ENCODE measurements at places on chromosomes 13 and 19. TPM values are rescaled to one million over a fixed set of nuclear protein-coding genes. Genes with fewer than 3 reads are reported as not detected.

SIX5 gene
- 19.4 TPM for polyA plus RNA-seq

CRLF1 gene
- polyA plus RNA-seq, result 79.6 TPM

OR7C1 gene
- polyA plus RNA-seq, result 0.05 TPM

PIP5K1C gene
- 31.4 TPM for polyA plus RNA-seq

LILRA6 gene
- polyA plus RNA-seq, result 1.00 TPM

ZNF260 gene
- 4.5 TPM for polyA plus RNA-seq

SERPINE3 gene
- polyA plus RNA-seq, result not detected

SBSN gene
- not detected for polyA plus RNA-seq

FCAR gene
- polyA plus RNA-seq, result 0.18 TPM

PINLYP gene
- polyA plus RNA-seq, result 9.8 TPM

NCAN gene
- not detected for polyA plus RNA-seq

CPT1C gene
- polyA plus RNA-seq, result 4.5 TPM

IGSF23 gene
- polyA plus RNA-seq, result not detected

CYP4F12 gene
- polyA plus RNA-seq, result 6.3 TPM

STOML3 gene
- not detected for polyA plus RNA-seq

MCEMP1 gene
- polyA plus RNA-seq, result 0.50 TPM

SLC17A7 gene
- 1.1 TPM for polyA plus RNA-seq

SUGP1 gene
- polyA plus RNA-seq, result 27.4 TPM

PBX4 gene
- 0.36 TPM for polyA plus RNA-seq

MATK gene
- polyA plus RNA-seq, result 0.36 TPM

AP1M2 gene
- 0.09 TPM for polyA plus RNA-seq

SGCG gene
- 86.6 TPM for polyA plus RNA-seq

SLITRK5 gene
- polyA plus RNA-seq, result 0.09 TPM

SNRPA gene
- 27.0 TPM for polyA plus RNA-seq

PLIN5 gene
- 33.9 TPM for polyA plus RNA-seq

CCNE1 gene
- polyA plus RNA-seq, result 3.0 TPM

ZNF813 gene
- 0.86 TPM for polyA plus RNA-seq

DBP gene
- polyA plus RNA-seq, result 9.5 TPM

LENG9 gene
- polyA plus RNA-seq, result 2.3 TPM

DPRX gene
- polyA plus RNA-seq, result not detected

PIN1 gene
- 113 TPM for polyA plus RNA-seq

SMIM17 gene
- 0.18 TPM for polyA plus RNA-seq

TUBB4A gene
- polyA plus RNA-seq, result 2.2 TPM

STK11 gene
- 64.5 TPM for polyA plus RNA-seq

MYH14 gene
- polyA plus RNA-seq, result 73.6 TPM

ZNF850 gene
- 1.2 TPM for polyA plus RNA-seq

FAM83E gene
- 0.20 TPM for polyA plus RNA-seq

ZNF177 gene
- 2.2 TPM for polyA plus RNA-seq

TSHZ3 gene
- 1.5 TPM for polyA plus RNA-seq

MEIOSIN gene
- 0.41 TPM for polyA plus RNA-seq

GNA15 gene
- 1.00 TPM for polyA plus RNA-seq

WDR87 gene
- not detected for polyA plus RNA-seq

FUT1 gene
- 3.0 TPM for polyA plus RNA-seq

ZNF649 gene
- 5.2 TPM for polyA plus RNA-seq

SYT3 gene
- polyA plus RNA-seq, result 0.25 TPM

GPR18 gene
- polyA plus RNA-seq, result not detected

KXD1 gene
- 49.0 TPM for polyA plus RNA-seq

SRRM5 gene
- 0.34 TPM for polyA plus RNA-seq

PSG2 gene
- polyA plus RNA-seq, result not detected

ICAM5 gene
- 0.86 TPM for polyA plus RNA-seq

ASPDH gene
- polyA plus RNA-seq, result not detected

All from right cardiac atrium (tissue), 5 donors.